ENCODE measurements at places on chromosomes 11 and 22.

DNA sequence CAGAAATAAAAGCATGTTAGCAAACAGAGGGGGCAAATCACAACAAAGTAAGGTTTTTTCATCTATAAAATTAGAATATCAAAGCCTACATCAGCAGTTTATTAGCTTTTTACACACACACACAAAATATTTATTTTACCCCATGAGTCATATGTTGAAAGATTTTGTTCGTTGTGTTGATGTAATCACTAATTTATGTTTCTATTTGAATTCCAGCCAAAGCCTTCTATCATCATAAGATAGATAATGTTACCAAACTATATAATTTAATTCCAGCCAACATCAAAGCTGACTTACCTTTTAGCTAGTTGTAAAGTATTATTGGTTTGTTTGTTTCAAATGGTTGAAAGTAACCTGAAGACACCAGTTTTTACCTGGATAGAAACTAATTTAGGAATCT lies 458.0 kb upstream of the ARHGAP42 start:
- DNase-seq, result no peak

DNA sequence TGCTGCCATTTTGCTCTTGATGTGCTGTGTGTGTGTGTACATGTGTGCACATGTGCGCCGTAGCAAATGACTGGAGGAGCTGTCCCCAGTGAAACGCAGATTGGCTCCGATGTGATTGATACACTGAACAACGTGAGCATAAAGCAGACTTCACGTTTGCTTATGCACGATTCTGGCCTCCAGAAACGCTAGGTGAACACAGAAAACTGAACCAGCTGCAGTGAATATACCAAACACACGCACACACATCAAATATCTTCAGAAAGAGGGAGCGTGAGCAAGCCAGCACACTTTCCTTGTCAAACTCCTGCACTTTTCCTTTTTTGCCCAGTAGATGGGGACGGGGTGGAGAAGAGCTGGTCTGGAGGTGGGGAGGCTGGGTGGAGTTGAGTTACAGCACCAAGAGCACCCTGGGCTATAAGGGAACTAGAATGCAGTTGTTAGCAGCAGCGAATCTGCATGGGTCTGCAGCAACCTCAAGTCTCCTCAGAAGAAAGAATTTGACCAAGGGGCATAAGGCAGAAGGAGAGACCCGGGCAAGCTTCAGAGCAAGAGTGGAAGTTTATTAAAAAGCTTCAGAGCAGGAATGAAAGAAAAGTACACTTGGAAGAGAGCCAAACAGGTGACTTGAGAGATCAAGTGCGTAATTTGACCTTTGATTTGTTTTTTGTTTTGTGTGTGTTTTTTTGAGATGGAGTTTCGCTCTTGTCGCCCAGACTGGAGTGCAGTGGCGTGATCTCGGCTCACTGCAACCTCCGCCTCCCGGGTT lies 77.8 kb upstream of the CADM1 start:
- DNase-seq, result no peak

DNA sequence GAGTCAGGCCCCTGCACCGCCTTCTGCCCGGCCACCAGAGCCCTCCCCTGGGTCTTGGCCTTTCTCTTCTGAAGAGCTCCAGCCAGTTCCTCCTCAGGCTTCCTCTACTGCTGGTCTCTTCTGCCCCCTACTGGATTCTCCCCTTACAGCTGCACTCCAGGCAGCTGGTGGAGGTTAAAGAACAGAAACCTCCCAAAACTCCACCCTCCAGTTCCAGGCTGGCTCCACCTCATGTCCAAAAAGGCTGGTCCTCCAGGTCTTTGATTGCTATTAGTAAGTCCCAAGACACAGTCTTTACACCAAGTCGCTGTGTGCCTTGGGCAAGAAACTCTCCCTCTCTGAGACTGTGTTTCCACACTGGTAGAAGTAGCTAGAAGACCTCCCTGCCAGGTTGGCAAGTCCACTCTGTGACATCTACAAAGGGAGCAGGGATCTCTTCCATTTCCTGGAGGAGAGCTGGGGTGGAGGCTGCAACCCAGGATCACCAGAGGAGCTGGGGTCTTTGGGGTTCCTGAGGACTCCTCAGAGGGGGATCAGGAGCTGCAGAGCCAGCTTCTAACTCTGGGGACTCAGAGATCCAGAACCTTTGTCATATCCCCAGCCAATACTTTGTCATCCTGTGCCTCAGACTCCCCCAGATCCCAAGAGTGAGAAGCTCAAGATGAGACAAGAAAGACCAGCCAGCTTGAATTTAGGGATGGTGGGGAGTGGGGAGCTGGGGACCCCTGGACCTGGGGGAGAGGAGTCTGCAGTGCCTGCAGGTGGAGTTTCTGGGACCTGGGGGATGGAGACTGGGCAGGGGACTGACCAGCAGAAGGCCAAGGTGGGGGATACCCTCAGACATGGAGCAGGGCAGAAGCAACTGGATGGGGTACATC lies 3.4 kb upstream of the IGLL5 start:
- peak; percentile 71 for DNase-seq

DNA sequence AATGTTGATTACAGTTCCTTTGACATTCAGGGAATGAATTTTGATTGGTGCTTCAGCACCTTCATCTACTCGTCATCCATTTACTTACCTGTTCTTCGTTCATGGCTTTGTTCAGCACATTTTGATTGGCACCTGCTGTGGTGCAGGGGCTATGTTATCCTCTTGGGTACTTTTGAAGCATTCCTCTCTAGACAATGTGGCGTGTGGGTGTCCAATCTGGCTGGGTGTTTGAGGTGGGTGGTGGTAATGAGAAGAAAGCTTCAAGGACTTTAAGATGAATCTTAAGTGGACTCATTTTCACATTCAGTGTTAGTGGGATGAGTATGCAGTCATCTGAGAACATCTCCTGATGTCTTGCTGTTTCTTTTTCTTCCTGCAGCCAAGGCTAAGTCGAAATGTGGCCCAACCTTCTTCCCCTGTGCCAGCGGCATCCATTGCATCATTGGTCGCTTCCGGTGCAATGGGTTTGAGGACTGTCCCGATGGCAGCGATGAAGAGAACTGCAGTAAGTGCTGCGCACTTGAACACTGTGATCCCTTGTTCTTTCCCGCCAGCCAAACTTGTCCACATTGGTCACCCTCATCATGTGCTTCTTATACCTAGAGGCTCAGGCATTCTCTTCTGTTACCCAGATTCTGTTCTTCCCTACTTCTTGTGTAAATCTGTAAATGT lies 137.5 kb downstream of the LDLRAD3 start:
- no peak for DNase-seq

DNA sequence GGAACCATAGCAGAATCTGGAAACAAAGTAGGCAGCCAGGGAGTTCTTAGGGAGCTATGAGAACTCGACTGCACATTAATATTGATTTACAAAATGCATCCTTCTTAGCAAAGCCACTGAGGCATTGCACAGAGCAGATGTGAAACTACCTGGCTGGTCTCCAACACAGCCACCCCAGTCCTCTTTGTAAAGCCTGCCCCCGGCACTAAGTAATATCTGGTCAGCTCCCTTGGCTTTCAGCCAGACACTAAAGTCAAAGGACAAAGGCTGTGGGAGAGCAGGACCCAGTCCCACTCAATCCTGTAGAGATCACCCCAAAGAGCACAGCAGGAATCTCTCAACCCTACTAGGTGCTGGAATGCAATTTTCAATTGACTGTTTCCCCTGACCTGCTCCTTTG lies 12.8 kb downstream of the XRRA1 start:
- DNase-seq, result no peak

DNA sequence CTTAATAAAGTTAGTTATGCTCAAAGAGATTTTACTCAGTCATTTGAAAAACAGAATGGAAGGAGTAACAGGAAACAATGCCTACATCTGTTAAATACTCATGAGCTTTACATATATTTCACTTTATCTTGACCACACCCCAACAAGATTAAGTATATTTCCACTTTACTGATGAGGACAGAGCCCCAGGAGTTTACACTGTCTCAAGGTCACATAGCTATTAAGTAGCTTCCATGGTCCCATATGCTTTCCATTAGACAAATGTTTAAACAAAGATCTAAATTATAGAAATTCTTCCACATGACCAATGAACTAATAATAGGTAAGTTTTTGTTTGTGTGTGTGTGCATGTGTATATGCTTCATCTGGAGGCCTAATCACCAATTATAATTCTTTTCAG lies 30.2 kb downstream of the MRTFA start:
- DNase-seq, result no peak

DNA sequence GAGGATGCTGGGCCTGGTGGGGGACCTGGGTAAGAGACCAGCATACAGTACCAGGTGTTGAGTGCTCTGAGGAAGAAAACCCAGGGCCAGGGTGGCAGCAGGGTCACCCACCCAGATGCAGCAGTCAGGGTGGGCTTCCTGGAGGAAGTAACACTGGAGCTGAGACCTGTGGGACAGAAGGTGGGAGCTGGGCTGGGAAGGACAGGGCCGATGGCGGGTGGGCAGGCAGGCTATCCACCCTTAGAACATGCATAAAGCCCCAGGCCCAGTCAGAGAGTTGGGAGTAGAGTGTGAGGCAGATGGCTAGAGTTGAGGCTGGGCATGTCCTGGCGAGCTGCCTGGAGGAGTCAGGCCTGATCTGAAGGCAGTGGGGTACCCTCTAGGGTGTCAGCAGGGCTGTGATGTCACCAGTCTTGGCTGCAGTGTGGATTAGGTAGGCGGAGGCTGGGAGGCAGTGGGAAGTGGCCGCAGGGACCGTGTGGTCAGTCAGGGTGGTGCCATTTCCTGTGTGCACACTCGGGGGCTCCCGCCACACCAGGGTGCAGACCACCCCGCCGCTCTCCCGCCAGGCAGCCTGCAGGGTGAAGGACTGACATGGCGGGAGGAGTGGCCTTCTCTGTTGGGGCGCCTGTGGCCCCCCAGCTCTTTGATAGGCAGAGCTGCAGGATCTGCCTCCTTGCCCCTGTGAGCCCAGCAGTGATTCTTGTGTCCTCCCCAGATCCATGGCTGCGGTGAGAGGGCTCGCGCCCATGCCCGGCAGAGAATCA lies 35.3 kb downstream of the IGHMBP2 start:
- no peak for DNase-seq

- DNase-seq, result no peak
These were observed 25.1 kb upstream of the PAMR1 start for GRCh38 chr11:35550374-35551036.

Measured in activated CD4-positive, alpha-beta T cell treated with anti-CD3 and anti-CD28 coated beads, Interleukin-2, Interleukin-4, amounts not matched to agents 100 ng/mL and 50 ng/mL, durations not matched to agents 16 hours and 8 hours (primary cell).